Fibroblast of mammary gland (primary cell): ENCODE measurements at places on chromosomes 4 and X.

- no peak for DNase-seq
Observed at GRCh38 chr4:89899854-89900253, 5.2 kb downstream of the MMRN1 start.

DNA sequence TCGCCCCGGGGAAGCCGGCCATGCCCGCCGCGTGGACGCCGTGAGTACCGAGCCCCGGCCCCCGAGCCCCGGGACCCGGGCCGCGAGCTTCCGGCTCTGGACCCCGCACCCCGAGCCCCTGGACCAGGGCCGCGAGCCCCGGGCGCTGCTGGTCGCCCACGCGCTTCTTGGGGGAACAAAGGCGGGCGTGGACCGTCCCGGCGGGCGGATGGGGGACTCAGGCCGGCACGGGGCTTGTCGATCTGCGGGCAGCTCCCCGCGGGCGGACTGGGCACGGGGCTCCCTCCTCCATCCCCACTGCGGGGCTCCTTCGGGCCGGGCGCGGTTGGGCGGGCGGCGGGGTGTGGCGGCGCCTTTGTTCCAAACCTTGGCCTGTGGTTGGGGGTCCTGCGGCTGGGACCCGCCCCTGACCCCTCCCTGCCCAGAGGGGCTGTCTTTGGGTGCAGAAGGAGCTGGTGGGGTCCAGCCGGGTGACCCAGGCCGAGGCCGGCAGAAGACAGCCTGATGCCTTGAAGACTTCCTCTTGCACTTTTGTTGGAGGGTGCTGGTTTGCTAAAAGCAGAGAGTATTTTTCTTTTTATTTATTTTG is 25.2 kb upstream of the ADD1 start:
- DNase-seq = no peak

GRCh38 chrX:39150220-39150619 is 349.0 kb downstream of the MID1IP1 start:
- no peak for DNase-seq

GRCh38 chrX:103687696-103688201 is 1.2 kb upstream of the MORF4L2 start:
- DNase-seq = peak; percentile 83

DNA sequence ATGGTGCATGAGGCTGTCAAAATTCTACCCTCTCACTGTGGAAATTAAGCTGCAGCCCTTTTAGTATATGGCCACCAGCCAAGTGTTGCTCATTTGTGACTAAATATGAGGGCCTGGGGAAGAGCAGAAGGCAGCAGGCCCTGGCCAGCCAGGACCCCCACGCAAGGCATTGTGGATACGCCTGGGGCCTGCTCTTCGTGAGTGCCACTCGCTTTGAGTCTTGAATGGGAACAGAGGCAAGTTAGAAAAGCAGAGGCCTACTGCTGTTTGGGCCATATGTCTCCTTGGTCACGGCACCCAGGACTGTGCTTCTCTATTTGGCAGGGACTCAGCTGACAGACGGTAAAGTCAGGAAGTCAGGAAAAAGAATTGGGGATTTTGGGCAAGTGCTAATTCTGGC is 10.9 kb downstream of the RTL5 start:
- DNase-seq = peak; percentile 32

DNA sequence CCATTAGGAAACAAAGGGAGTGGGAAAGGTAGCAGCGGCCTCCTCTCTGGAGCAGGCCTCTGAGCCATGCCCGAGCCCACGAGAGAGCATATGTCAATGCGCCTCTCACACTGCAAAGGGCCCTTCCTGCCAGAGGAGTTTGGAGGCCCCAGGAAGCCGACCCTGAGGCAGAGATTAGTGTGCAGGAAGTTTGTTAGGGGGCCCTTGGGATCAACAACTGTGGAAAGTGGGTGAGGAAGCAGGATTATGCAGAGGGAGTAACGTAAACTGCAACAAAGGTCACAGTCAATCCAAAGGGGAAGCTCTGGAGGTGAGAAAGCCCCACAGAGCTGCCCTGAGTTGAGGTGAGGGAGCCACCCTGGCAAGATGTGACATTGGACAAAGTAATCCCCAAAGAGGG is 17.4 kb downstream of the RTL5 start:
- DNase-seq = no peak

DNA sequence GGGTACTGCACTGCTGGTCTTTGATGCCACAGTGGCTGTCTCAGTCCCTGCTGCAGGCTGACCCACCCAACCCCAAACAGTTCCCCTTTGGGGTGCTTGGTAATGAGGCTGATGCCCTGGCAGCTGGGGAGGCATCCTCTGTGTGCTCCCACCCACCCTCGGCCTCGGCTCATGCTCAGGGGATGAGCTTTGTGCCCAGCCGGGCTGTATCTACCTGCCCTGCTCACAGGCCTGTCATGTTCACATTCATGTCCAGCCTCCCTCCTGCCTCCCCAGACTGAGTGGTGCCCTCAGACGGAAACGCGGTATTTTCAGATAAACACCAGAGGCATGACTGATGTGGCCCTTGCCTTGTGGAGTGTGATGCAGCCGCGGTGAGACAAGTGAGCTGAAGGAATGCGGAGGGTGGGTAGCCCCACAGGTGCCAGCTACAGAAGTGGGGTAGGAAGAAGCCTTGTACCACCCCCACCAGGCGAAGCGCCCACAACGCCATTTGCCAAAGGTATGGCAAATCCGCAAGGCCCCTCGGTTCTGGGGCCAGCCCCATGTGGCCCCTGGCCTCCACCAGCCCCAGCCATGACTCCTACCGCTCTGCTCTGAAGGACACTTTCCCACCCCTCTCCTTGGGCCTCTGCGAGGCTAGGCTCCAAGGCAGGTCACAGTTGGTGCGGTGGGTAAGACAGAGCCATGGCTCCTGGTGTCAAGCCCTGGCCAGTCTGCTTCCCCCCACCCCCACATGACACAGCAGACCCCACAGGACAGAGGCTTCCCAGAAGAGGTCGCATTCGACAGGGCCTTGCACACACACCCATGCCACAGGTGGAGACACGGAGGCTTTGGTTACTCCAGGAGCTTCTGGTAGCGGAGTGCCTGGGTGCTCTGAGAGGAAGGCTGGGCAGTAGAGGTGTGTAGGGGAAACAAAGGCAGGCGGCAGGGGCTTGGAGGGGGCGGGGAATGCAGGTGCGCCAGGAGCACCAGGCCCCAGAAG is 1.8 kb upstream of the RENBP start:
- DNase-seq = no peak

- no peak for DNase-seq
Observed at GRCh38 chrX:94454159-94454558, 780.2 kb downstream of the FAM133A start.

DNA sequence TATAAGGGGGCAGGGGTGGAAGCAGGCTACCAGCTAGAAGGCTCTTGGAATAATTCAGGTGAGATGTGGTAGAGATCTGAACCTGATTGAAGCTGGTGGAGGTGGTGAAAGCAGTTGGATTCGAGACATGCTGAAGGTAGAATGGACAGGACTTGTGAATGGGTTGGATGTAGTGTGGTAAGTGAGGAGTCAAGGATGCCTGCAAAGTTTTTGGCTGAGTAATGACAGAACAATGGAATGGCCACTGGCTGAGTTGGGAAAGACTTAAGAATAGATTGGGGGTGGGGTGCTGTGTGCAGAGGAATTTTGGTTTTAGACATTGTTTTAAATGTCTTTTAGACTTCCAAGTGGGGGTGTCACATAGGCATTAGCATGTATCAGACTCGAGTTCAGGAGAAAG is 33.5 kb downstream of the HPF1 start:
- DNase-seq = peak; percentile 52

DNA sequence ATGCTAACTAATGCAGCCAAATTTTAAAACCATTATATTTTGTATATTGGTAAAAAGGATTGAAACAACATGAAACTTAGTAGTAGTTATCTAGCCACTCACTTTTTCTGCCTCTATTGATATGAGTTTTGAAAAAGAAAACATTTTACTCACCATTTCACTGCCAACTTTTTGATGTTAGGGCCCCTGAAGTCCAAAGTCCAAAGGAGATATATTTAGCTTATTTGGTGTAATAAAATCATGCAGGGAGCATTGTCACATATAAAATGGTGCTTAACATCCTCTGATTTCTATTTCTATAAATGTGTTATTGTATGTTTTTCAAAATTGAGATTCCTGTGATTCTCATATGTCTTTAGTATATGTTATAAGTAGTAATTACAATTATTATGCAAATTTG is 24.5 kb upstream of the CXCL3 start:
- DNase-seq = no peak

DNA sequence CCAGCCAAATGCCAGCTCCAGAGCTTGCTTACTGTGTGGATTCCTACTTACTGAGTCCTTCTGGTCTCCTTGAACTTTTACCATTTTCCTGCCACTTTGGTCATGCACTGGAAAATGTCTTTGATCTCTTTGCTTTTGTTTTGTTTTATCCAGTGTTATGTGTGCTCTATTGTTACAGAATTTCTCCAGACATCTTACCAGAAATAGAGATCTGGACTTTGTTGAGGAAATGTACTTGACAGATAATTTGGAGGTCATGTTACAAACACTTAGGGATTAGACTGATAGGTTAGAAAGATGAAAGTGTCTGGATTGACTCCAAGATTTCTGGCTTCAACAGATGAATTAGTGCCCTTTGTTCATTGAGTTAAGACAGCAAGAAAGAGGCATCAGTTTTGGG is 5.7 kb upstream of the ZNF330 start:
- DNase-seq = no peak

GRCh38 chrX:129493643-129494042 is 29.6 kb downstream of the SMARCA1 start:
- DNase-seq = peak; percentile 77

DNA sequence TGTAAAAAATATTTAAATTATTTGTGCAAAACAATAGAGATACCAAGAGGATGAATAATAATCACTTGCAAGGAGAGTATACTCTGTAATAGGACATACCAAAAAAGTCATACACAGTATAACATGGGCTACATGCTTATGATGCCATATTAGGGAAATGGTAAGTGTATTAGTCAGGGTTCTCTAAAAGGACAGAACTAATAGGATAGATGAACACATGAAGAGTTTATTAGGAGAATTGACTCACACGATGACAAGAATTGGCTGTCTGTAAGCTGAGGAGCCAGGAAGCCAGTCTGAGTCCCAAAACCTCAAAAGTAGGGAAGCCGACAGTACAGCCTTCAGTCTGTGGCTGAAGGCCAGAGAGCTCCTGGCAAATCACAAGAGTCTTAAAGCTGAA is 151.2 kb downstream of the DTHD1 start:
- no peak for DNase-seq

DNA sequence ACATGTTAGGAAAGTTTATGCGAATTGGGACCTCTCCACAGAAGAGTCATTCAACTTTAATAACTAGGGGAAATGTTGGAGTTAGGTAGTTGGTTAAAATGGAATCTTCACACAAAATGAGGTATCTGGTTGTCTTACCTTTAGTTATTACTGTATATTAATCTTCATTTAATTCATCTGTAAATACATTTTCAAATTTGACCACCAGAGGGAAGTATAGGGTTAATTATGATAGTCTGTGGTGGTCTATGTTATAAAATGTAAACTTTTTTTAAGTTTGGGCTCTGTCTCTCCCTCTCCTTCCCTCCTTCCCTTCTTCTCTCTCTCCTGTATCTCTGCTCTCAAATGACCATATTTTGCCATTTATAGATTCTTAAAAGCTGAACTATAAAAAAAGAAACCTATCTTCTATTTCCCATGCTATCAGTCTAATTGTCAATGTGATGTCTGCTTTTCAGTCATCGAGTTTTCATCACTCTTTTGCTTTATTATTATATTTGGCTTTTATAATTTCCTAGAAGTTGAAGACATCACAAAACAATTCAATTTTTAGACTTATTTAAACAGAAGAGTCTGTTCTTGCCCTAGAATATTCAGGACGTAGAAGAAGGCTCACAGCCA is 49.8 kb downstream of the TMEM144 start:
- DNase-seq = peak; percentile 56
